Adipose tissue (tissue), 3 donors: ENCODE measurements at places on chromosomes 7 and 10. TPM values are rescaled to one million over a fixed set of nuclear protein-coding genes. Genes with fewer than 3 reads are reported as not detected.

Gene PKD2L1
- not detected for polyA plus RNA-seq

Gene TEX47
- polyA plus RNA-seq, result not detected

Gene GOLGA7B
- 0.11 TPM for polyA plus RNA-seq

Gene PLA2G12B
- polyA plus RNA-seq, result not detected

Gene SERPINE1
- polyA plus RNA-seq, result 29.5 TPM

Gene TAS2R5
- 0.36 TPM for polyA plus RNA-seq

Gene CPA4
- polyA plus RNA-seq, result 0.67 TPM

Gene ABCB4
- not detected for polyA plus RNA-seq

Gene CELF2
- polyA plus RNA-seq, result 26.7 TPM

Gene LIPJ
- not detected for polyA plus RNA-seq

Gene CYP2C8
- 0.27 TPM for polyA plus RNA-seq

Gene VWA2
- polyA plus RNA-seq, result 1.8 TPM

Gene SPRN
- polyA plus RNA-seq, result 0.11 TPM

Gene LARP4B
- polyA plus RNA-seq, result 15.4 TPM

Gene HOXA4
- polyA plus RNA-seq, result 4.9 TPM

Gene MLXIPL
- 44.8 TPM for polyA plus RNA-seq

Gene ITPRID1
- polyA plus RNA-seq, result not detected

Gene ADGRA1
- polyA plus RNA-seq, result 0.17 TPM

Gene TMEM60
- polyA plus RNA-seq, result 13.4 TPM

Gene SLC16A9
- 1.4 TPM for polyA plus RNA-seq

Gene PPP1R17
- polyA plus RNA-seq, result not detected

Gene IGF2BP3
- polyA plus RNA-seq, result 0.68 TPM

Gene MTERF1
- polyA plus RNA-seq, result 4.2 TPM

Gene DEPP1
- 190 TPM for polyA plus RNA-seq
